ENCODE measurements at places on chromosomes 11 and 22.

DNA sequence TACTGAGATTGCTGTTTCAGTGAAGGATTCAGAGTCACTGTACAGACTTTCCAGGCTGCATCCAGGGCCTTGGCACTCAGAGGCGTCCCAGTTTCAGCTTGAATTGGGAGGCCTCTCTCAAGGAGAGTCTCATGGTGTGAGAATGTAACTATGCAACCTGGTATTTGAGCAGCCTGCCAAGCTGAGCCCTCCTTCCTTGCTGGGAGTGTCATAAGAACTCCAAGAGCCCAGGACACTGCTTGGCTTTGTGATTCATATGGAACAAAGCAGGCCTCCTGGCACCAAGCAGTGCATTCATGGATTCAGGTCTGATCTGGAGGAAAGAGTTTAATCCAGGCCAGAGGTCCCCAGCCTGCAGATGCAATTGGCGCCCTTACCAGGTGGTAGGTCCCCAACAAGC, 171.7 kb downstream of the DBX1 start:
- no peak for DNase-seq

- DNase-seq: no peak
Measured at GRCh38 chr22:37472418-37473006, 13.7 kb downstream of the MFNG start.

- no peak for DNase-seq
Measured at GRCh38 chr11:128695539-128696221, 1.8 kb downstream of the FLI1 start.

DNA sequence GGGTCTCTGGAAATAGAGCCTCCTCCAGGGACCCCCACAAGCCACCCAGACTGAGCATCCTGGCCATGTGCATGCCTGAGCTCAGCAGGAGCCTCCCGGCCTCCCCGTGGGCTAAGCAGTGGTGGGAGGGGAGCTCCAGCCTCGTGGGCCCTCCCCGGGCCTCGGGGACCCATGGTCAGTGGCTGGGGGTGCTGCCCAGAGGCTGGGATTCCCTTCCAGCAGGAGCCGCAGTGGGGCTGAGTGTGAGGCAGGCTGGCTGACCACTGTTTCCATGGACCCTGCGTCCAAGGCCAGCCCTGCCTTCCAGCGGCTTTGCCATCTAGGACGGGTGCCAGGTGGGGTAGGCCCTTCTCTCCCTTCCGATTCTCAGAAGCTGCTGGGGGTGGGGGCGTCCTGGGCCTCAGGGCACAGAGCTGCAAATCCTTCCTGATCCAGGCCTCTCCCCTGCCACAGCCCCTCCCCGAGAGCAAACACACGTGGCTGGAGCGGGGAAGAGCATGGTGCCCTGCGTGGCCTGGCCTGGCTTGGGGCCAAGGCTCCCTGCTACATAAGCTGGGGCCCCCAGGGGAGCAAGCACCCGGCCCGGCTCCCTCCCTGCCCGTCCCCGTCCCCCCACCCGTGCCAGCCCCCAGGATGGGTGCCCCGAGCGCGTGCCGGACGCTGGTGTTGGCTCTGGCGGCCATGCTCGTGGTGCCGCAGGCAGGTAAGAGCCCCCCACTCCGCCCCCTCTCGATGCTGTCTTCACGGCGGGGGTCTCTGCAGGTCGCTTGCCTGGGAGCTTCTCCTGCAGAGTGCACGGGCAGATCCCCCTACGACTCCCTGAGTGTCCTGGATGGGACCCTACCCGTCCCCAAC, at the start of gene MUC5B:
MUC5B (plus strand) TSS at position 576 of the 855 bp plus-strand sequence; CDS start at position 634, 58 bp downstream.
- DNase-seq: no peak

GRCh38 chr11:102783720-102784119, 3.3 kb upstream of the MMP10 start:
- no peak for DNase-seq

DNA sequence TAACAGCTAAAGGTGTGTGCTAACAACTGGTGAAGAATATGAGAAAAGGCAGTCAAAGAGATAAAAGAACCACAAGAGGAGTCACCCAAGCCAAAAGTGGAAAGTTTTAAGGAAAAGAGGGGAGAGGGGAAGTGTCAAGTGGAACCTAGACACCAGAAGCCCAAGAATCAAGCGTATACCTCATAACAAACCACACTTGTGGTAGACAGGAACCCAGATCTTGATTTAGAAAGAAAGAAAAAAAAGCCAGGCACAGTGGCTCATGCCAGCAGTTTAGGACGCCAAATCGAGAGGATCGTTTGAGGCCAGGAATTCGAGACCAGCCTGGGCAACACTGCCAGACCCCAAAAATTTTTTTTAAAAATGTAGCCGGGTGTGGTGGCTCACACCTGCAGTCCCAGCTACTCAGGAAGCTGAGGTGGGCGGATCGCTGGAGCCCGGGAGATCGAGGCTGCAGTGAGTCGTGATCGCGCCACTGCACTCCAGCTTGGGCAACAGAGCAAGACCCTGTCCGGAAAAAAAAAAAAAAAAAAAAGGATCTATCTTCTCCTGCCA, 877 bp downstream of the SLC25A17 start:
- no peak for DNase-seq

GRCh38 chr22:38696606-38697424, 3.9 kb downstream of the JOSD1 start:
- DNase-seq: no peak

GRCh38 chr11:85098996-85099395, 528.1 kb downstream of the DLG2 start:
- no peak for DNase-seq

DNA sequence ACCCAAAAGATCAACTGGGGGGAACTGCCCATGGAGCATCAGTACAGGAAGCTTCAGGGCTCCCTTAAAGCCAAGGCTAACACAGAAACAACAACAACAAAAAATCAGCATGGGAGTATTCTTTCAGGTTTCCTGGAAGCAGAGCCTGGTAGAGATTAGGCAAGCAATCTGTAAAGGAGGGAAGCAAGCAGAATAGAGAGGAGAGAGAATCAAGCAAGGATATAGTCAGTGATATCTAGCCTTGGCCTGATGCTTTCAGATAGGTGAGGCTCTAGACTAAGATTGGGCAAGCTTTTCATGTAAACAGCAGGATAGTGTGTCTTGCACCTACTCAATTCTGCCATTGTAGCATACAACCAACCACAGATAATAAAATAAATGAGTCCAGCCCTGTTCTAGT, 44.4 kb upstream of the FAT3 start:
- no peak for DNase-seq
